Stimulated activated CD4-positive, alpha-beta T cell treated with anti-CD3 and anti-CD28 coated beads, Interleukin-4, amount 100 ng/mL, for 24 hours (primary cell): ENCODE measurements at places on chromosomes 3 and 15.
A peak's percentile ranks its signal among the peaks of the same experiment; 100 is the strongest.

DNA sequence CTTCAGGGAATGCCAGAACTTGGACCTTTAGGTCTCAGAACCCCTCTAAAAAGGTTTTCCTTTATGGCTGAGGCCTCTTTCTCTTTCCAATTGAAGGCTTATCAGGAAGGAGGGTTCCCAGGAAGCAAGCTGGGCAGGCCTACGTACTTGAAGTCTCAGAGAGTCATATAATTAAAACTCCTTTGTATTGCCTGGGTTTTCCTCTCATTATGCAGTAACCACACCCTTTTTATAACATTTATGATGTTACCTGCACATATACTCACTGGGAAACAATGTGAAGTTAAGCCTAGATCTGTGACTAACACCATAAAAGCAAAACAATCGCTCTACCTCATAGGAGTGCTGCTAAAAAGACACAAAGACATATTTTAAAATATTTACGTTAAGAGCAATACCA is 27.3 kb downstream of the SERP1 start:
- no peak for DNase-seq

GRCh38 chr15:60003243-60004008 is 685 bp upstream of the FOXB1 start:
- no peak for DNase-seq

- no peak for DNase-seq
These were observed 8.5 kb downstream of the BFSP2 start for GRCh38 chr3:133408366-133408765.

GRCh38 chr3:71450162-71450561 is 133.4 kb downstream of the FOXP1 start:
- DNase-seq, result no peak

GRCh38 chr3:98577178-98577895 is 16.1 kb downstream of the CPOX start:
- no peak for DNase-seq

DNA sequence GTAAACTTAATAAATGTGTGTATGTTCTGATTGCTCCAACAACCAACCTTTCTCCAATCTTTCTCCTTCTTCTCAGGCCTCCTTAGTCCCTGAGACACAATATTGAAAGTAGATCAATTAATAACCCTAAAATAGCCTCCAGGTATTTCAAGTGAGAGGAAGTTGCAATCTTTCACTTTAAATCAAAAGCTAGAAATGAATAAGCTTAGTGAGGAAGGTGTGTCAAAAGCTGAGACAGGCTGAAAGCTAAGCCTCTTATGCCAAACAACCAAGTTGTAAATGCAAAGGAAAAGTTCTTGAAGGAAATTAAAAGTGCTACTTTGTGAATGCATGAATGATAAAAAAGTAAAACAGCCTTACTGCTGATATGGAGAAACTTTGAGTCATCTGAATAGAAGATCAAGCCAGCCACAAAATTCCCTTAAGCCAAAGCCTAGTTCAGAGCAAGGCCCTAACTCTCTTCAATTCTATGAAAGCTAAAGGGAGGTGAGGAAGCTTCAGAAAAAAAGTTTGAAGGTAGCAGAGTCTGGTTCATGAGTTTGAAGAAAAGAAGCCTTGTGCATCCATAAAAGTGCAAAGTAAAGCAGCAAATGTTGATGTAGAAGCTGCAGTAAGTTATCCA is 38.6 kb downstream of the CCDC80 start:
- no peak for DNase-seq

- peak; percentile 32 for DNase-seq
These were observed 9.9 kb downstream of the ARL6IP5 start for GRCh38 chr3:69094467-69095205.

DNA sequence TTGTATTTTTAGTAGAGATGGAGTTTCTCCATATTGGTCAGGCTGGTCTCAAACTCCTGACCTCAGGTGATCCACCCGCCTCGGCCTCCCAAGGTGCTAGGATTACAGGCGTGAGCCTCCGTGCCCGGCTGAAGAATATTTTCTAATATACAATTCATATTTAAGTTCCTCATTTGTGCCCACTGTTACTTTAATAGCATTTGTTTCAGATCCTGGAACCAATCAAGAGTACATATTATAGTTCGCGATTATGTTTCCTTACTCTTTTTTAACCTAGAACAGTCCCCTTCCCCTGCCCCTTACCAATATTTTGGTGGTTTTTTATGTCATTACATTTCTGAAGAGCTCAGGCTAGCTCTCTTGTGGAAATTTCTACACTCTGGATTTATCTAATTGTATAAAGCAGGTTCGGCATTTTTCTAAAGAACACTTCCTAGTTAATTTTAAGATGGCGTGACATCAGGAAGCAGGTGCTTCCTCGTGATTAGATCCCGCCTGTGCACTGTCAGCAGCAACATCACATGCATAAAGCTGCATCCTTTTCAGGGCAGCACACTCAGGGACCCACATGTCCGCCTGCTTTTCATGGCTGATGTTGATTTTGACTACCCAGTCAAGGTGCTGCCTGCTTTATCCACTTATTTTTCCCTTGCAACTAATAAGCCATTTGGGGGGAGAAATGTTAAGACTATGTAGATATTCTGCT is 88.7 kb upstream of the EPHB3 start:
- no peak for DNase-seq

DNA sequence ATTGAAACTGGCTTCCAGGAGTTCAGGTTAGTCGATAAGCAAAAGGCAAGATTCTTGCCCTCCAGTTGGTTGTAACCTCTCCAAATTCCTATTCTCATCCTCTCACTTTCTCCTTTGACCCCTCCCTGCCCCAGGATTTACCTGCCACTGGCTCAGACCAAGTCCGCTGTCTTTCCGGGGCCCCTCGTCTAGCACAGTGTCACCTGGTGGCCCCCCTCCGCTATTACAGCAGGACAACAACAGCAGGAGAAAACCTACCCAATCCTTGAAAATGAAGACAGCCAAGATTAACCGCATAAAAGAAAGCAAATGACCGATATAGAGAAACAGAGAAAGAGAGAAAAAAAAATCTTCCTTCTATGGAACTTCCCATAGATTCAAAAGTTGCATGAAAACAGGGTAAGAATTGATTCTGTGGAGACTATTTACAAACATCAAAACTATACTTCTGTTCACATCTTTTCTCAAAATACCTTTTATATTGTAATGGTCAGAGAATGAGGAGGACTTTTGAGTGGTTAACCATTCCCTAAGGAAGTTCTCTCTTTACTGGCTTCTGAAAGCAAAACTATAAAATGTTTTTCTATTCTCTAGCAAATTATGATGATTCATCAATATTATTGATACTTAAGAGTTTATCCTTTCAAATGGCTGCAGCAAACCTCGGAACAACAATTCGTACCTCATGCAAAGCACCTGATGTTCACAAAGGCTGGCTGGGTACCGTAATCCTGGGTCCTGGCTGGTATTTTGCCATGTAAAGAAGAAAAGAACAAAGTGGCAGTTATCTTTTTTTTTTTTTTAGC is 10.0 kb upstream of the ST8SIA2 start:
- DNase-seq, result peak; percentile 5

GRCh38 chr15:79535536-79535935 is 103.4 kb downstream of the MINAR1 start:
- DNase-seq, result no peak

- DNase-seq, result peak; percentile 76
These were observed 35.5 kb upstream of the PLCL2 start for GRCh38 chr3:16849229-16849628.

DNA sequence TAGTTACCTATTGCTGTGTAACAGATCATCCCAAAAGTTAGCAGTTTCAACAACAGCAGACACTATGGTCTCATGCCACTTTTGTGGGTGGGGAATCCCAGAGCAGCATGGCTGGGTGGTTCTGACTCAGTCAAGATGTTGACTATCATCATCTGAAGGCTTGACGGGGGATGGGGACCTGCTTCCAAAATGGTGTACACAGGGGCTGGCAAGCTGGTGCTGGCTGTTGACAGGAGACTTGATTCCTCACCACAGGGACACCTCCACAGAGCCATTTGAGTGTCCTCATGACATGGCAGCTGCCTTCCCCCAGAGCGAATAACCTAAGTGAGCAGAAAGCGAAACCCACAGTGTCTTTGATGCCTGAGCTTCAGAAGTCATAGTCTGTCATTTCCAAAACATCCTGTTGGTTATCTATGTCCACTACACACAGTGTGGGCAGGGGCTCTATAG is 19.1 kb downstream of the DNAJB8 start:
- peak; percentile 63 for DNase-seq

GRCh38 chr3:31392568-31392967 is 140.2 kb upstream of the STT3B start:
- DNase-seq, result no peak

GRCh38 chr15:98324341-98324970 is 323.9 kb upstream of the IGF1R start:
- no peak for DNase-seq

- no peak for DNase-seq
These were observed 93.4 kb downstream of the FNDC3B start for GRCh38 chr3:172132721-172133311.

GRCh38 chr3:146160321-146160963 is 542 bp downstream of the PLOD2 start:
- DNase-seq, result no peak

- DNase-seq, result no peak
These were observed 57.0 kb upstream of the ZNF148 start for GRCh38 chr3:125431912-125432790.

- no peak for DNase-seq
These were observed 27.1 kb downstream of the SHC4 start for GRCh38 chr15:48936666-48937065.

DNA sequence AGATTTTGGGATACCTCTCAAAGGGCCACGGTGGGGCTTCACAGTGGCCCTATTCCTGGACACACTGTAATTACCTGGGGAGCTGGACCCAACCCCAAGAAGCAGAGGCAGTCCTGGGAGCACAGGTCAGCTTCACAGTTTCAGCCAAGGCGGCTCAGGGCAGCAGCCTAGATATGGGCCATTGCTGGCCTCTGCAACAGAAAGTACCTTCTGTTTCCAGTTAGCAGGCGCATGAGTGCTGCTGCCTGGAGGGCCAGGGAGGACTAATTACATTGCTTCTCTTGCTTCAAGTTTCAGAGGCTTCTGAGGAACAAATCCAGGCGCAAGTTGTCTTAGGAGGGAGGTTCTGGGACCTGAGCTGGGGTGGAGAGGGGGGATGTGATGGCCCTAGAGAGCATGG is 13.5 kb upstream of the DUSP7 start:
- no peak for DNase-seq

- no peak for DNase-seq
These were observed 120.7 kb upstream of the WNT7A start for GRCh38 chr3:14000556-14000955.

- DNase-seq, result no peak
These were observed 1024.4 kb upstream of the CADM2 start for GRCh38 chr3:83934192-83935021.

GRCh38 chr3:61594144-61594963 is 33.0 kb downstream of the PTPRG start:
- DNase-seq, result no peak

DNA sequence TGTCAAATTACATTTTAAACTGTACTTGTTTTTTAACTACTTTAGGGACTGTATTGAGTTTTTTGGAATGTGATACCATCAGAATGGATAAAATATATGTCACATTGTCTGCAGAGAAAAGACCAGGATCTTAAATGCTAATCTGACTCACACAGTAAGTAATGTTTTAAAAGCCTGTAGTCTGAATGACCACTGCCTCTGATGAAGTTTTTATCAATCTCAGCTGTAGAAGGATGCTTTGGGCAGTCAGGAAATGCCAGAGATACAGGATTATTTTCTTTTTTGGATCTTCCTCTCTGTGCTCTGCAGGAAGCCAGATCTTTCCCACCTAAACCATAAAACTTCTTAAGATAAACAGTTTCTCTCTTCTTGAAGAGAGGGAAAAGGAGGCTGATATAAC is 73.1 kb upstream of the PRTG start:
- DNase-seq, result no peak

- no peak for DNase-seq
These were observed 73.7 kb downstream of the PIK3CB start for GRCh38 chr3:138761002-138761401.

GRCh38 chr3:139238281-139239030 is 105.4 kb upstream of the MRPS22 start:
- no peak for DNase-seq

DNA sequence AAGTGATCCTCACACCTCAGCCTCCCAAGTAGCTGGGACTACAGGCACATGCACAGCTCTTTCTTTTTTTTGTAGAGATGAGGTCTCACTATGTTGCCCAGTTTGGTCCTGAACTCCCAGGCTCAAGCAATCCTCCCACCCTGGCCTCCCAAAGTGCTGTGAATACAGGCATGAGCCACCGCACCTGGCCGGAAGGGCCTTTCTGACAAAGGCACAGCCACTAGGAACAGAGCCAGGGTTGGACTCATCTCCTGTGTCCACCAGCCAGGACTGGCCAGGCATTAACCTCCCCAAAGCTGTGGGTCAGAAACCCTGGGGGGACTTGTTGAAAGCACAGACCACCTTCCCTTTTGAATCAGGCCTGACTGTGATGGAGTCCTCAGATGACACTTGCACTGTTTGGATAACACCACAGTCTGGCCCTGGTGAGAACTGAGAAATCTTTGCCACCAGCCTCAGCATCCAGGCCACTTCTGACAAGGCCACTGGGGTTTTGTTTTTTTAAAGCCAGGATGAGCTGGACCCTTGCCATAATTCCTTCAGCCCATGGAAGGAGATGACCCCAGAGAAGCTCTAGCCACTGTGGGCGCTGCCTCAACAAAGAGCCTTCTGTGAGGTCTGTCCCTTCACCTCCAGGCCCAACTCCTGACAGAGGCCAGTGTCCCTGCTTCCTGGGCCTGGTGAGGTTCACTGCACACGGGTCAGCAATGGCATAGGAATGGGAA is 4.8 kb downstream of the TKT start:
- DNase-seq, result no peak

GRCh38 chr15:75058127-75058905 is 34.9 kb downstream of the PPCDC start:
- DNase-seq, result no peak

GRCh38 chr3:176193032-176193730 is 1004.1 kb downstream of the TBL1XR1 start:
- DNase-seq, result no peak

DNA sequence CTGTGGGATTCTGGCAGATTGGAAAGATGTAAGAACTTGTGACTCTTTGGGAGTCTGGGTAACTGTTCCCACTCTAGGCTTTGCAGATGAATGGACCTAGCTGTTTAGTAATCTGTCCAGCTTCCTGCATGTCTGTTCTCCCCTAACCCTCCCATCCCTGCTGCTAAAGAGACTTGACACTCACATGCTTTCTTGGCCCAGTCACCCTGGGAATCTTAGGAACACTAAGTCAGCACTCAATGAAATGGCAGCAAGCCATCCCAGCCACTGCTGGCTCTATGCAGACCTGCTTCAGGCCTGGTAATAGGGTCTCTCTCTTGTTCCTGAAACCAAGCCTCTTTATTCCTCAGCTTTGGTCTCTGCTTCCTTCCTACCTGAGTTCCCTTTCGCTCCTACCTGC is 63.7 kb upstream of the THSD4 start:
- no peak for DNase-seq

DNA sequence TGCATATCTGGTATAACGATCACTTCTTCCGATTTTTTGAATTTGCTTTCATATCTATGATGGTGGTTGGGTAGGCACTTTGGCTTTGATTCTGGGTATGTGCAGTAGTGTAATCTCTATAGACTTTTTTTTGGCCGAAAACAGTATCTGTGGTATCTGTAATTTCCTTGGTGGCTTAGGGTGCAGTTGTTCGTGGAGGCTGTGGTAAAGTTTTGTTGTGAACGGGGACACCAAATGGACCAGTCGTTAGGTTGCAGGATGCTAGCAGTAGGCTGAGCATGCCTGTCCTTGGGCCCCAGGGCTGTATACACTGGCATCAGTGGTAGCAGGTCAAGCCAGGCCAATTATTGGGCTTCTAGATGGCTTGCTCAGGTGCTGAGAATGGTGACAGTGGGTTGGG is 55.2 kb downstream of the CCDC66 start:
- no peak for DNase-seq
